T-helper 17 cell (primary cell): ENCODE measurements at places on chromosomes 1 and 21. TPM values are rescaled to one million over a fixed set of nuclear protein-coding genes. Genes with fewer than 3 reads are reported as not detected.

GRCh38 chr1:17683598-17683997, 71.5 kb upstream of the ACTL8 start:
- DNase-seq, result no peak

Gene LCK
- total RNA-seq, result 267 TPM

Gene NEK2
- 0.32 TPM for total RNA-seq

- no peak for DNase-seq
Observed at GRCh38 chr1:66443793-66444192, 90.2 kb upstream of the SGIP1 start.

DNA sequence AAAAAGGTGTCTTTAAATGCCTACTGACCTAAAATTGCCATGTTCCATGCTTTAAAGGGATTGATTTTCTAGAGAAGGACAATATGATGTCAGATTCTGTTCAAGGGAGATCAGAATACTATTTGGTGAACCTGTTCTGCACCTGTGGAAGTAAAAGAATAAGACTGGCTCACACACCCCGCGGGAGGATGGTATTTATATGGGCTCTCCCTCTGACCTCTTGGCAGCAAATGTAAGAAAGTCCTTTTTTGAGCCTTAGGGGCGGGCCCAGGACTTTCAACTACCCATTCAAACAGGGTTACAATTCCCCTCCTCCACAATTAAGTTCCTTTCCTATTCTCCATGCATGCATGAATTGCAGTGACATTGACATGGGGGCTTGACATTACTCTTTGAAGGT, 42.1 kb downstream of the WASF2 start:
- no peak for DNase-seq

DNA sequence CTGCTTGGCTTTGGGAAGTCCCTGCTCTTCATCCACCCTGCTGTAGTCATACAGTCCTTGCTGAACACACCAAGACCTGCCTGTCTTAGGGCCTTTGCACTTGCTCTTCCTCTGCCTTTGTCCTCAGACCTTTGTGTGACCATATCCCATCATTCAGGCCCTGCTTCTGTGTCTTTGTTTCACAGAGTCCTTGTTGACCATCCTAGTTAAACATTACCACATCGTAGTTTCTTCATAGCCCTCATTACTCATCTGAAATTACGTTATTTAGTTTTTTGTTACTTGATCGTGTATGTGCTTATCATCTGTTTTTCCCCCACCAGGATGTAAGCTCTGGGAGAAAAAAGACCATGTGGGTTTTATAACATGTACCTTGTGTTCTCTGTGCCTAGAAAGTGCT, 18.3 kb upstream of the SPRR5 start:
- no peak for DNase-seq

DNA sequence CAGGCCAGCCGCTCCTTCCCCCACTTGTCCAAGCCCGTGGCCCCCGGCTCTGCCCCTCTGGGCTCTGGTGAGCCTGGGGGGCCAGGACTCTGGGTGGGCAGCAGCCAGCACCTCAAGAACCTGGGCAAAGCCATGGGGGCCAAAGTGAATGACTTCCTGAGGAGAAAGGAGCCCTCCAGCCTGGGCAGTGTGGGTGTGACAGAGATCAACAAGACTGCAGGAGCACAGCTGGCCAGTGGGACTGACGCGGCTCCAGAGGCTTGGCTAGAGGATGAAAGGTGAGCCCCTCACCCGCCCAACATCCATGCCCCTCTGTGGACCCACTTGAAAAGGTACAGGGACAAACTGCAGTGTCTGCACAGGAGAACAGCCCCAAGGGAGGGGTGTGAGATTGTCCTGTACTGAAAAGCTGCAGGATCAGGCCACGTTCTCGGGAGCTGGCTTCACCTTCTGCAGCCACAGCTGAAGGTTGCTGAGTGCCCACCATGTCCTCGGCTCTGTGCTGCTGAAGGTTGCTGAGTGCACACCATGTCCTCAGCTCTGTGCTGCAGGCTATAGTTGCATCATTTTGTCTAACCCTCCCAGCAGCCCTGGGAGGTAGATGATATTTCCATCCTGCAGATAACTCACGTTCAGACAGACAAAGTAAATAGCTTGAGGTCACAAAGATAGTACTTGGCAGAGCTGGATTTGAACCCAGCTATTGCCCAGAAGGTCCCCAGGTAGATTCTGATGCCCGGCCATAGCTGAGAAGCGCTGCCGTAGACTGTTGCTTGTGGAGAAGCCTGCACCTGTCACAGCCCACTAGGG, 618 bp downstream of the C1orf226 start:
- DNase-seq, result no peak

Gene TGFBR3
- 27.6 TPM for total RNA-seq

- DNase-seq, result no peak
Observed at GRCh38 chr1:82795508-82796149, 994.9 kb downstream of the ADGRL2 start.

DNA sequence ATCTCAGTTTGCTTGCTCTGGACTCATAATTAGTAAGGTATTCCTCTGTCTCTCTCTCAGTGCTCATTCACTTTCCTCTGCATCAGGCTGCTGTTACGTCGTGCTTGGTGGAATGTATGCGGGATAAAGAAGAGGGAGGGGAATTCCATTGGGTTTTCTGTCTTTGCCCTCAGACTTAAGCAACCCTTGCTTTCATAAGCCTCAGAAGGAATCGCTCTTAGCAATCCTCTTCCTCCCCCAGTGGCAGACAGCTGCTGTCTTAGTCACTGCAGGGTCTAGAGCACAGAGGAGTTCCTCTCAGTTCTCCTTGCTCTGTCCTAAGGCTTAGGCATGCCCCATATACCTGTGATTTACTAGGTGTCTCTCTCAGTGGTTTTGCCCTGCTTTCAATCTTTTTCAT, 19.1 kb upstream of the NTMT2 start:
- no peak for DNase-seq

GRCh38 chr21:38269576-38269936, 12.8 kb downstream of the KCNJ15 start:
- DNase-seq, result no peak

Gene LRRC53
- not detected for total RNA-seq

Gene PRELP
- total RNA-seq, result not detected

- no peak for DNase-seq
Observed at GRCh38 chr1:224745924-224746323, 129.8 kb downstream of the CNIH3 start.

DNA sequence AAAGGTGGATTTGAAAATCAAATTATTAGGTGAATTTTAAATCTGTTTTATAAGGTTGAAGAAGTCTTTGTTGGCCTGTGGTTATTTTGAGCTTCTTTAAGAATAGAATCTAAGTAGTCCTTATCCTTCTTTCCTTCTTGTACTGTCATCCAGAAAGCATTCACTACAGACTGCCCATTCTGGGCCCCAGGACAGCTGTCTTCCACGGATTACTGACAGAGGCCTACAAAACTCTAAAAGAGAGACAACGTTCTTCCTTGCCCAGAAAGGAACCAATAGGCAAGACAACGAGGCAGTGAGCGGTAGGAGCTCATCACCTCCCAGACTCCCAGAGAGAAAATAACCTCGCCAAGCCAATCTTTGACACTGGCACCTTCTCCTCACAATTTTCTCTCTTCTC, 24.4 kb upstream of the PIGC start:
- no peak for DNase-seq

DNA sequence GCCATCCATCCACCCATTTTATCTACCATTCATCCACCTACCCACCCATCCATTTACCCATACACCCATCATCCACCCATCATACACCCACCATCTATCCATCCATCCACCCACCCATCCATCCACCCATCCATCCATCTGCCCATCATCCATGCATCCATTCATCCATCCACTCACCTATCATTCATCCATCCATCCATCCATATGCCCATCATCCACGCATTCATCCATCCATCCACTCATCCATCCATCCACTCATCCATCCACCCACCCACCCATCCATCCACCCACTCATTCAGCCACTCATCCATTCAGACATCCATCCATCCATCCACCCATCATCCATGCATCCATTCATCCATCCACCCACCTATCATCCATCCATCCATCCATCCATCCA, 31.9 kb upstream of the UTS2 start:
- DNase-seq, result no peak
